ENCODE measurements at places on chromosomes 13 and 19.

DNA sequence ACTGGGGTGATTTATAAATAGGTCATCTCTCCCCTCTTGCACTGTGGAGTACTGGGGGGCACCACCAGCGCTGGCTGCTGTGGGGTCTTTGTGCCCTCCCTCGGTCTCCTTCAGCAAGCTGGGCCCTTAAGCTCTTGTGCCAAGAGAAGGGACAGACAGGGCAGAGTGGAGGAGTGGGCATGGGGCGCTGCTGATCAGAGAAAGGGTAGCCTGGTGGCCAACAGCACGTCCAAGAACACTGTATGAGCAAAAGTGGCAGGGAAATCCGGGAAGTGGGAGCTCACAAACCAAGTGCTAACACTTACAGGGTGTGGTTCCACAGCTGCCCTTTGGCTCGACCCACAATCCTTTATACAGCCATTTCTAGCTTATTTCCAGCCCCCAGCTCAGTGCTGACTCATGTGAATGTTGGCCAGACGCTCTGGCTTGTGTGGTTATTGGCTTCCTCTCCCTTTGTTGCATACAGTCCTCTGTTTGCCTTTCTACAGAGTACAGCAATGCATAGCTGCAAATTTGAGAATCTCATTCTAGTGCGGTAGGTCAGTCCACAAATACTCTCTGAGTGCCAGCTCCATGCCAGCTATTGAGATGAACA lies 298.8 kb downstream of the SHISA2 start:
- DNase-seq: no peak

GRCh38 chr13:109182777-109183465 lies 553.5 kb downstream of the MYO16 start:
- no peak for DNase-seq

GRCh38 chr13:38160131-38160530 lies 189.5 kb upstream of the UFM1 start:
- no peak for DNase-seq

GRCh38 chr13:42354241-42355091 lies 82.5 kb downstream of the AKAP11 start:
- DNase-seq: no peak

DNA sequence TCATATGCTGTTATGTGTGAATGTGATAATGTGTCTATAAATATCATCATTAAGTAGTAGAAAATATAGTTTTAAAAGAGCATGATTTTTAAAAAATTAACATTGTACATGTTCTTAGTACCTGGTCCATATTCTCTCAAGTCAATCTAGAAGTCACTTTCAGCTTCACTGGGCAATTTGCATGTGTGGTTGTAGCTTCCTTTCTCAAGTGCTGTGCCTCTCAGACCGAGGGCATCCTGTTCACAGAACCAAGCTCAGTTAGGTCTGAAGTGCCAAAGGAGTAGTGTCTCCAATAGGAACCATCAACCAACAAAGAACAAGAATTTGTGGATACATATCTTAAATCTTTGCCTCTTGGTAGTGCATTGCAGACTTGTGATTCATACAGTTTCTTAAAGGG lies 541.8 kb upstream of the SLC10A2 start:
- no peak for DNase-seq
